Mesenteric fat pad (tissue), 1 donor: ENCODE measurements at places on chromosomes 5 and 9. TPM values are rescaled to one million over a fixed set of nuclear protein-coding genes. Genes with fewer than 3 reads are reported as not detected.
A peak's percentile ranks its signal among the peaks of the same experiment; 100 is the strongest.

DNA sequence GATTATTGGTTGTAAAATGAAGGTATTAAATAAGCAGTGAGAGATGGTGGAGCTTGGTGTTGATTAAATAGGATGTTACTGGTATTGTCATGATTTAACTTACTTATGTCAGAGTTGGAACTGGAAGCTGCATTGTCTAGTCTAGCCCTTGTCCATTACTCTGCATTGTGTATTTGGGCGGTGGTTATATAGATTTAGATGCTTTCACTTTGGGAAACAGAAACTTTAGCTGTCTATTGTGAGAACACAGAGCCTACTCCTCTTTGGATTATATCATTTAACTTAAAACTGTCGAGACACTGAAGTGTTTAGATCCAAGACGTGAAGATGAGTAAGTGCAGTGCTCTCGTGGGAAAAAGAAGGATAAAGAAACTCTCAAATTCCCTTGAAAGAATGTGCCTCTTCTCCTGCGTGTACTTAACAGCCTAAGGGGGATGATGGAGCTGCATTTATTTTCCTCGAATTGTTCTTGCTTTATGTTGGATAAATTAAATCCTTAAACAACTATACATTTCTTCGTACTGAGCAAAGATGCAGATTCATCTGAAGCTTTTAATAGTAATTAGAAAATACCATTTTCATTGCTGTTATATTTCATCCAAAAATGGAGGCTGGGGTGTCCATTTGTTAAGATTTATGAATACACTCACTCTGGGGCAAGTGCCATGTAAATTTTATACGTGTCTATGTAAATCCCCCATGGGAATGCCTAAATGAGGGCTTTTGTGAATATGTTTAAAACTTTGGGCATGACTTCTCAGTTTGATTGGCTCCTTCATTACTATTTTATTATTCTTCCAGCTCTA is 21.6 kb downstream of the FBXL7 start:
- DNase-seq = no peak

- DNase-seq = no peak
Measured at GRCh38 chr9:118650417-118650816, 718.8 kb downstream of the BRINP1 start.

DNA sequence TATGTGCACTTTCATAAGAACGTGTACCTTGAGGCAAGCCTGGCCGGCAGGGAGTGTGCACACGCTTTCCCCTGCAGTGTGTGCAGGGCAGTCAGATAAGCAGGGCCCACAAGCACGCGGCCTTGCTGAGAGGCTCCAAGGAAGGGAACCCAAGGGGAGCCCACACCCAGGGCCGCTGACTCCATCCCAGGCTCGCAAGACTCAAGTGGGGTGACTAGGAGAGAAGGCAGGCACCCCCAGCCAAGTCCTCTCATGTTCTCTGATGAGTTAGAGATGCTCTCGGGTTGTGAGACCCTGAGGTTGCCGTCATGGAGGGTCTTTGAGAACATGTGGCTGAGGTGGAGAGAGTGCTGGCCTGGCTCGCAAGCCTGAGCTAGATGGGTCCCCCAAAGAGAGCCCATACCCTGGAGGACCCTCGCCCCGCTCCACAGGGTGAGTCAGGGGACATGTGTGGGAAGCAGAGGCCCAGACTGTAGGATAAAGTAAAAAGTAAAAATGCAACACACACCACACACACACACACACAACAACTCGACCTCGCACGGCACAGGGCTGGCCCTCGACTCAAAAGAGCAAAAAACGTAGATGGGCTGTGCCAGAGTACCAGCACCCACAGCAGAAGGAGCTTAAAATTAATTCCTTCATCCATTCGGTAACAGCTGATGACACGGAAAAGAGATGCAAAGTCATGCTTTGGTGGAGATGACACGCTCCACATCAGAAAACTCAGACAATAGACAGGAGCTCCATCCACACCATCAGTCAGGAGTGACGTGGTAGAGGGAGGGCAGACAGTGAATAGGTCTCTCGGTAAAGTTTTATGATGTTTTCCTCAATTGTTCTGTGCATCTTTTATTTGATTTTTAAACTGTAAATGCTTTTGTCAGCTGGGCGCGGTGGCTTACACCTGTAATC is 54.8 kb upstream of the NKD2 start:
- peak; percentile 75 for DNase-seq

DNA sequence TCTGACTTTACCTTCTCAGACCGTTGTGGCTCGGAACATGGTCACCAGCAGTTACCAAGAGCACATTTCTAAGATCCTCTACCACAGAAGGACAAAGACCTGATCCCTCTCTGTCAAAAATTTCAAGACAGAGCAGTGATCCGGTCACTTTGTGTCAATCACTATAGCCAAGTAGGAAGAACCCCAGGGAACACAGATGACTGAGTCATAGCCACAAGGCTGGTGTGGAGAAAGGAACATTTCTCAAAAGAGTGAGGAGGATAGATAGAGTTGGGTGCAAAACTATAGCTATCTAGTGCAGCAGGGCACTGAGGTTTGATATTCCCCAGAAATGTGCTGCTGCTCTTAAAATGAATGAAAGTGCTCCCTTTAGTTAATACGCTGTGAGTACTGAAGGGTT is 130.7 kb upstream of the SMIM23 start:
- no peak for DNase-seq

DNA sequence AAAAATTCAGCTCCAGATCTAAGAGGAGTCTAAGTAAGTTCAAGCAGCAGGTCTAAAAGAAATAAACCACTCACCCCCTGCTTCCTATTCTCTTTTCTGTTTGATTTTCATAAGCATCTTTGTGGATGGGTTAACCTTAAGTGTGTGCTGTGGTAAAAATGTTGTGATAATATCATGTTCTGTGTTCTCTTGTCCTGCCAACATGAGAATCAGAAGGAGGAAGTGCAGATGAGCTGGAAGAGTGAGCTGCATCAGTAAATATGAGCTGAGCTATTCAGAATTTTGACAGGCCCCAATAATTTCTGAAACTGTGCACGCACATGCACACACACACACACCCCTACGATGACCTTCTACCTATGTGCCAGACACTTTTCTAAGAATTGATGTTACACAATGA is 186.5 kb upstream of the ANKRD55 start:
- DNase-seq = no peak

DNA sequence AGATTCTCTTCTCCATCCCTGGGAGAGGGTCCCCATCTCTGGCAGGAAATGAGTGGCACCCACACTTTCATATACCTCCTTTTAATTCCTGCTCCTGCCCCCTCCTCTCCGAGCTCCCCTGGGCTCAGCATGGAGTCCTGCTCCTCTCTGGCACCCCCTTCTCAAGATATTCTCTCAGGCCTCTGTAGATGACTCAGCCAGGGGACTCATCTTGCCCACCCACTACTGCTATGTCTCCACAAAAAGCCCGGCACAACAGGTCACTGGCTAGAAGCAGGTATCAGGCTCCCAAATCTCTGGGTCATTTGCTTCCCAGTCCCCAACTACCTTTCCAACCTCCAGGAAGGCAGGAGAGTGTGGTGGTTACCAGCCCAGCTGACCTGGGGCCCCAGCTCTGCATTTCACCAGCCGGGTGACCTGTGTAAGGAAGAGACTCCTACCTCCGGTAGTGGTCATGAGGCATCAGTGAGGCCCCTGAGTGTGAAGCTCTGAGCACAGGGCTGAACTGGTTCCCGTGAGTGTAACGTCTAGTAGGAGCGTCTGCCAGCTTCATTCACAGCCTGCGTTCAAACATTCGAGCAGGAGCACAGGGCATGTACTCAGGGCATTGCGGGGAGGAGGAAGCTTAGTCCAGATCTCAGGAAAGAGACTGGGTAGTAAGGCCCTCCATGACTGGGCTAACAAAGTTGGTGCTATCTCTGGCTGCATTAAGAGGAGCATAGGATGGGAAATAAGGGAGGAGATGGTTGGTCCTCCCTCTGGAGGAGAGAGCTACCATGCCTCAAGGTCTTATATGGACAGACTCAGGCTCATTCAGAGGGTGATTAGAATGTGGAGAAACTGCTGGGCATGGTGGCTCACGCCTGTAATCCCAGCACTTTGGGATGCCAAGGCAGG is 63.7 kb downstream of the LMX1B start:
- no peak for DNase-seq

DNA sequence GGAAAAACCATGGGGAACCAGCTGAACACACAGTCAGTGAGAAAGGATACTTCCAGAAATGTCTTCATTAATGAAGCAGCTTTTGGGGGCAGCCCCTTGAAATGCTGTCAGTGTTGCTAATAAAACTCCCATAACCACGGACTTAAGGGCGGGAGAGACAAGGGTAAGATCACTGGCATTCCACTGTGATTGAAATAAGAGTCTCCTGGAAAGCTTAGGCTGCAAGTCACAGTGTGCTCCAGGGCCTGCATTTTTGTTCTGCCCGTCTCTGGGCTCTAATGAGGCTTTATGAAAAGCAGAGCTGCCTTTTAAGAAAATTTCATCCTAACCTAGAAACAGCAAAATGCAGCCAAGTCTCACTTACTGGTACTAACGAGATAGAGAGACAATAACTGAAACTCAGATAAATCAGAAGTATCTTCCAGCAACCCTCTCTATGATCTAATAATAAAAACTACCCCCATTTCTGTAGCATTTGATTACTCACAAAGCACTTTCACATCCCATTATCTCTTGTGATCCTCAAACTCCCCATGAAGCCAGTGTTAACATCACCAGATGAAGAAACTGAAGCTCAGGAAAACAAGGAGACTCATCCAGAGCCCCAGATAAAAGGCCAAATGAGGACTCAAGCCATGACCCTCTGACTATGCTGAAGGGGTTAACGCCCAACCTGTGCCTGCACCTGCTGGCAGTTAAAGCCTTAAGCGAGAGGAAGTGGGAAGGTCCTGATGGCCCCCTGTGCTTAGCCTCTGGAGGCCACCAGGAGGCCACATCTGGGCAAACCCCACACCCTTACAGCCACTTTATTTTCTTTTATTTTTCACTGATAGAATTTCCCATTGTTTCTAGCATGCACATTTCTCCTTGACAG is 37.5 kb downstream of the SPOCK1 start:
- DNase-seq = no peak

The ENTPD8 gene
- not detected for total RNA-seq

The RNF180 gene
- total RNA-seq = 13.0 TPM

GRCh38 chr5:103101079-103101750 is 18.7 kb downstream of the GIN1 start:
- DNase-seq = no peak

DNA sequence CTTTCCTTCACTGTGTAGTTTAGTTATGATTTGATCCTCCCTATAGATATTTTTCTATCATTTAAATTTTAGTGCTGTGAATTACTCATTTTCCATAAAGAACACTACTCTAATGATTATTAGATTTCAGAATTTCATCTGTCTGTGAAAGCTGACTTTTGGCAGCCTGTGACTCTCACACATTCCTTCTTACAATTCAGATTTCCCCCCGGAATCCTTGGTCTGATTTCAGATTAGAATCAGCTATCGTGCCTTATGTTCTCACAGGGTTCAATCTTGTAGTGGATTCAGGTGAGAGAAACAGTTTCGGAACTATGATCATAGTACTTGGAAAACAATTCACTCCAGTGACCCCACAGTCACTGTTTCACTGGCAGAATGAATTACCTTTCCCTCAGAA is 26.2 kb downstream of the ZNF474 start:
- no peak for DNase-seq

GRCh38 chr5:42309865-42310264 is 113.4 kb upstream of the GHR start:
- DNase-seq = no peak

DNA sequence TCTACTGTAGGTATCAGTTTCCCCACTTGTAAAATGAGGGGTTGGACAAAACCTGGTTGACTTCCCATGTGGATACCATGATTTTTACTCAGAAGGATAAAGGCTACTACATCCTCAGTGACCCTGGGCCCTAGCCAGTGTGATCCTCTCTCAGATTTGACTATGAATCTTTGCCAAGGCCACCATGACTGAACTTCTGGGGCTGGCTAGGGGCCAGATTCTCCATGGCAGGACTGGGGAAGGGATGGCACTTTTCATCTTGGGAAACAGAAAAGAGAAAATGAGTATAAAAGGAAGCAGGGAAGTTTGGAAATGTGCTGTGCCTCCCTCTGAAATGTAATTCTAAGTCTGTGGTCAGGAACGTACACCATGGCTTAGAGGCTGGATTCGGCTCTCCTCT is 1.4 kb upstream of the FSTL4 start:
- DNase-seq = no peak

- no peak for DNase-seq
Measured at GRCh38 chr5:82130602-82131001, 147.6 kb downstream of the RPS23 start.

- DNase-seq = no peak
Measured at GRCh38 chr9:125681086-125681622, 25.9 kb downstream of the MAPKAP1 start.

The TMC1 gene
- total RNA-seq = 0.48 TPM

DNA sequence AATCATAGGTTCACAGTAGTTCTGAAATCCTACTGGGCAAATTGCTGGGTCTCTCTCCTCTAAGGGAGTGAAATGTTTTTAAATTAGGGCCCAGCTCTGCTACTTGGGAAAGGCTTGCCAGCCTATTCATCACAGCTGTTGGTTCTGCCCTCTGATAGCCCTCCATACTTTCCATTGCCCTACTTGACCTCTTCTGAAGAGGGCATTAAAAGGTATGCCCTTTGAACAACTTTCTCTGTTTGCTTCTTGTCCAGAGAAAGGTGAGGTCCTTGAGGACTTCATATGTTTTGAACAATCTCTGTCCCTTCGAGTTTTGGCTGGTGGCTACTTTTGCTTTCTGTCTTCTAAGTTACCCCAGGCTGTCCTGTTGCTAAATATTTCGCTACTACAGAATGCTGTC is 62.3 kb upstream of the JAK2 start:
- DNase-seq = no peak

The CHSY3 gene
- total RNA-seq = 4.8 TPM

The SLC36A1 gene
- 23.3 TPM for total RNA-seq

DNA sequence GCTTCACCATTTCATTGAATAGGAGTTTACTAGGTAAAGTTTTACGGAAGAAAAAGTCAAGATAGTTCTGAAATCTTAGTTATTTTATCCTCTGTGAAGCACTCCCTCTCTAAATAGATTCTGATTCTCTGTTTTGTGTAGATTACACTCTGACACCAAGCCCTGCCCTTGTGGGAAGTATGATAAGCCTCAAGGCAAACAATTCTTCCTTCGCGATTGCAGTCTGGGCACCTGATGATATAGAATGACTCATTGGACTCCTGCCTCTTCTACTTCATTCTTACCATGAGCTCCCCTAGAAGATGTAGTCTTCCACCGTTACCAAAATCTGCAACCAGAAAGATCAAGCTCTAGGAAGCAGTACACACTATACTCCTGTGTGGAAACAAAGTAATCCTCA is 626.9 kb upstream of the PTGER4 start:
- DNase-seq = no peak

DNA sequence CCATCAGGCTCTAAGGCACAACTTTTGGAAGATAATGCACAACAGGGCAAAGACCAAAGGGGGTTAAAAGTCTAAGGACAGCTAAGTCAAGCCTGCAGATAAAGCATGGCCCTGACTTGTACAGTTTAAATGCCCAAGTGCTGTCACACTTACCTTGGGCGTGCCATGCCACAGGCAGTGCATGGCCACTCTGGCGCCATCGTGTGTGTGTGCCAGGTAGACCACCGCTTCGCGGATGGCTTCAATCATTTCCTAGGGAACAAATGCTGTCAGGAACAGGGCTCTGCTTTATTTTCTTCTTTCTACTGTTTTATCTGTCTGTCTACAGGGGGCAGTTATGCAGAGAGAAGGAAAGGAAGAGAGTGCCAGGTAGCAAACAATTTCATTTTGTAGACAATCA is 19.3 kb downstream of the PUM3 start:
- DNase-seq = no peak
